ENCODE measurements at places on chromosomes 7 and 10. TPM values are rescaled to one million over a fixed set of nuclear protein-coding genes. Genes with fewer than 3 reads are reported as not detected.

The LIPJ gene
- 0.40 TPM for polyA plus RNA-seq

The INMT gene
- polyA plus RNA-seq: 1.5 TPM

The PPP1R3A gene
- polyA plus RNA-seq: not detected

The CALHM3 gene
- polyA plus RNA-seq: not detected

The ASAH2B gene
- polyA plus RNA-seq: 11.1 TPM

The SLC26A3 gene
- 0.13 TPM for polyA plus RNA-seq

The FAM25C gene
- not detected for polyA plus RNA-seq

The SLC18A3 gene
- not detected for polyA plus RNA-seq

The ADARB2 gene
- 3.0 TPM for polyA plus RNA-seq

The LIPF gene
- polyA plus RNA-seq: not detected

The SLC26A5 gene
- 0.09 TPM for polyA plus RNA-seq

The EMX2 gene
- polyA plus RNA-seq: 146 TPM

The PRRT4 gene
- polyA plus RNA-seq: 1.3 TPM

The ADO gene
- polyA plus RNA-seq: 34.1 TPM

The HIBADH gene
- 83.6 TPM for polyA plus RNA-seq

The SLC13A1 gene
- polyA plus RNA-seq: 28.3 TPM

The PRDX3 gene
- polyA plus RNA-seq: 264 TPM

The DMBT1 gene
- polyA plus RNA-seq: 0.14 TPM

The TRRAP gene
- 42.0 TPM for polyA plus RNA-seq

The PRPS1L1 gene
- polyA plus RNA-seq: not detected

The PRR15 gene
- polyA plus RNA-seq: 4.7 TPM

The CRYGN gene
- 2.5 TPM for polyA plus RNA-seq

The ADRB1 gene
- polyA plus RNA-seq: 0.10 TPM

The KCNMA1 gene
- polyA plus RNA-seq: 3.2 TPM
